Urothelium cell line (cell line): ENCODE measurements at places on chromosomes 5 and 9.
A peak's percentile ranks its signal among the peaks of the same experiment; 100 is the strongest.

- peak; percentile 91 for DNase-seq
Measured at GRCh38 chr9:71768388-71769174, at the start of gene CEMIP2. CEMIP2 (minus strand) TSS chr9:71768513; CDS start chr9:71750373, 18,140 bp downstream.

GRCh38 chr9:109767404-109767803 is 12.6 kb upstream of the PALM2AKAP2 start:
- no peak for DNase-seq

GRCh38 chr5:150374651-150375050 is 17.2 kb downstream of the TCOF1 start:
- DNase-seq = no peak

DNA sequence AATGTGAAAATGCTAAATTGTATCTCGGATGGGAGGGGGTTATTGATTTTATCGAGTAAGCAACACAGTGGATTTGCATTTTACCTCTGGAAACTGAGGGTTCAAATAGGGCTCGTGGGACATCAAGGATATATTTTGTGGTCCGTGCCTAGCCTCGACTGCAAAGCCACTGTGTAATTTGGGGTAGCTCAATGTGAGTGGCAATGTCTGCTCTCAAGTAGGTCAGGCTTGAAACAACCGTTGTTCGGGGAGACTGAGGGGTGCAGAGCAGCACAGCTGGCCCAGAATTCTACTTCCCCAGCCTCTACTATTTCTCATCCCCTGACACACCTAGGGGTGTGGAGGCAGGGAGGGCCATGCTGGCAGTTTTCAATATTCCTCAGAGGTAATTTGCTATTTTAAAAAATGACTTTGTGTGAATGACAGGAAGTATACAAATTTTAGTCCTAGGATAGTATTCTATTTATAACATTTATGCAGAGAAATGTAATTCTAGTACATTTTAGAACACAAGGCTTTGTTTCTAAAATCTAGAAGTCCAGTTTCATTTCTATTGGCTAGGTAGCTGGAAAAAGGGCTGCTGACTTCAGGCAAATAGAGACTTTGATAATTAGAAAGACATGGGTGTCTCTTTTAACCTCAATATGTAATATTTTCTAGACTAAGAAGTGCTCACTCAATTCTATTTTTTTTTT is 1.4 kb upstream of the DAB2 start:
- DNase-seq = no peak

DNA sequence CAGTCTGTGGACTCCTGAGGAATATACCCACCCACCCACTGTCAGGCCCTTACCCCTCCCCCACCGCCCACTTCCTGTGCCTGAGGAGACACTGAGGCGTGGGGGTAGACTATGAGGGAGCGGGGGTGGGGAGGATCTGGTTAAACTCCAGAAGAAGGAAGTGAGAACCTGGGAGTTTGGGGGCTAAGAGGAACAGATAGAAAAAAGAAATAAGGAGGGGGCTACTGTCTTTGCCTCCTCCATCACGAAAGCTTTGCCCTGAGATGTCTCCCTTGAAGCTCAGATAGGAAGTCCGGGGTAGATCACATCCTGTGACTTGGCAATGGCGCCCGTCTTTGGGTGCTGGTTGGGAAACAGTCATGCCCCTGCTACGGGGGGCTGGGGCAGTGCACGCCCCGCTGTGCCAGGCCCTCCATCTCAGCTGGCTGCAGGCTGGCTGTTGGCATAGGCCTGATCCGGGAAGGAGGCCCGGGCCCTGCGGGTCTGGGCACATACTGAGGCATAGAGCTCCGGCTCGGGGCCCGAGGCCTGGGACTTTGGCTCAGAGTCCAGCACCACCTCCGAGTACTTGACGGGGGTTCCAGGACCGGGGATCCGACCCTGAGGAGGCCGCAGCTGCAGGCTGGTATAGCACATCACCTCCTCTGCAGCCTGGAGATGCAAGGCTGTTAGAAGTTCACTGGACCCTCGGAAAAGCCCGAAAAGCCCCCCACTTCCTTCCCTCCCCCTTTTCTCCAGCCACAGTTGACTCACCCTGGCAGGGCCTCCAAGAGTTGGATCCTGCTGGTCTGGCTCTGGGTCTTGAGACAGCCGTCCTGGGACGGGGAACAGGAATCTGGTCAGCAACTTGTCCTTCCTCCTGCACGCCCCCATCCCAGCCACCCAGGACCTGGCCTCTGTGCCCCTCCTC is 1.0 kb downstream of the SIT1 start:
- DNase-seq = no peak

- DNase-seq = no peak
Measured at GRCh38 chr9:134922066-134922931, 4.6 kb upstream of the FCN1 start.

DNA sequence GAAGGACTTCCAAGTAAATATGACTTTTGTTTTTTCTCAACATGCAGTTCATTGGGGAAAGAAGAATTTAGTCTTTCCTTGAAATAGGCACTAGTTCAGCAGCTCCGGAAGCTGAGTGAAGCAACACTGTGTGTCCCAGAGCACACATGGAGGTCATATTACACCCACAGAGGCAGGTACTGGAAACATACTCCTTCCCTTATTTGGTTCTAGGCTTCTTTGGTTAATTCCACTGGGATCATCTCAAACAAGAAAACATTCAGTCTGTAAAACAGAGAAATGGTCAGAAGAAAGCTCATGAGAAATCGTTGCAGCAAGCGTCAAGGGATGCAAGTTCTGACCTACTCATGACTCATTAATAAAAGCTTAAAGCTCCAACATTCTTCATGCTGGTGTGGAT is 175.1 kb upstream of the PCSK5 start:
- no peak for DNase-seq

DNA sequence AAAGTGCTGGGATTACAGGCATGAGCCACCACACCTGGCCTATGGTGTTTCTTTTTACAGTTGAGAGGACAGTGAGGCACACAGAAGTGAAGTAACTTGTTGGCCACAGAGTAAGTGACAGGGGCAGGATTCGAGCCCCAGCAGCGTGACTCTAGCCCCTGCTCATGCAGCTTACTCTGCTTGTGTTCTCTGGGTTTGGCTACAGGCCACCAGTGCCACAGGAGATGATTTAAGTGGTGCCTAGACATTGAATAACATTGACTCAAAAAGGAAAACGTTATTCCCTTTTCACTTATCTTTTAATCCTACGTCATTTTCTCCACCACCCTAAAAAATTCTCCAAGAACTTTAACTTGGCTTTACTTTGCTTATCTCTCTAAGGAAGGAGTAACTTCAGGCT is 61.4 kb downstream of the SNX24 start:
- no peak for DNase-seq

- no peak for DNase-seq
Measured at GRCh38 chr9:134891053-134891452, 10.4 kb downstream of the FCN2 start.

- DNase-seq = no peak
Measured at GRCh38 chr5:113034182-113034773, 57.7 kb downstream of the DCP2 start.

GRCh38 chr9:33709269-33709668 is 86.1 kb upstream of the PRSS3 start:
- no peak for DNase-seq

DNA sequence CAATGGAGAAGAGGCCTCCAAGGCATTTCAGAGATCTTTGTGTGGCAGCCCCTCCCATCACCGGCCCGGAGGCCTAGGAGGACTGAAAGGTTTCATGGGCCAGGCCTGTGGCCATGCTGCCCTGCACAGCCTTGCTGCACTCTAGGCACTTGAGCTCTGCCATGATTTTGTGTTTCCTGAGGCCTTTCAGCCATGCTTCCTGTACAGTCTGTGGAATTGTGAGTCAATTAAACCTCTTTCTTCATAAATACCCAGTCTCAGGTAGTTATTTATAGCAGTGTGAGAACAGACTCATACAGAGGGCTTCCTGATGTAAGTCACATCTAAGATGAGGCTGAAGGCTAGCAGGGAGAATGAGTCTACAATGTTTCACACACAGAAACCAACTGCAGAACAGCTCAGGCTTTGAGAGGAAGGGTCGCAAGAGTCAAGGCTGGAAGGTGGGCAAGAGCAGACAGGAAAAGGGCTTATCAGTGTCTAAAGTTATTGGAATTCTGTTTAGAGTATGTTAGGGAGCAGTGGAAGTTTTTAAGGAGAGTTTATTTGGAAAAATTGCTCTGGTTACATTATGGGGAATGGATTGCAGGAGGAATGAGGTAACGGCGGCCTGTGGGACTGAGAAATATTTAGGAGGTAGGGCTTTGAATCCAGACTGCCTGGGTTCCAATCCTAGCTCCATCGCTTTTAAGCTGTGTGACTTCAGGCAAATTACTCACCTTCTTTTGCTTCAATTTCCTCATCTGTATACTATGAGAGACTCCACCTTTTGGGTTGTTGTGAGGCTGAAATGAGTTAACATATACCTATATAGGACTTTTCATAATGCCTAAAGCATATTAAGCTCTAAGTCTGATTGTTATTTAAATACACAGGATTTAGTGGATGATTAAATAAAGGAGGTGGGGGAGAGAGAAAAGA is 291.2 kb downstream of the CWC27 start:
- no peak for DNase-seq

- DNase-seq = no peak
Measured at GRCh38 chr9:78707481-78707991, 410.6 kb downstream of the PSAT1 start.

- peak; percentile 68 for DNase-seq
Measured at GRCh38 chr5:173581408-173582215, 34.8 kb downstream of the BOD1 start.

GRCh38 chr5:124576848-124577409 is 169.5 kb downstream of the ZNF608 start:
- no peak for DNase-seq

DNA sequence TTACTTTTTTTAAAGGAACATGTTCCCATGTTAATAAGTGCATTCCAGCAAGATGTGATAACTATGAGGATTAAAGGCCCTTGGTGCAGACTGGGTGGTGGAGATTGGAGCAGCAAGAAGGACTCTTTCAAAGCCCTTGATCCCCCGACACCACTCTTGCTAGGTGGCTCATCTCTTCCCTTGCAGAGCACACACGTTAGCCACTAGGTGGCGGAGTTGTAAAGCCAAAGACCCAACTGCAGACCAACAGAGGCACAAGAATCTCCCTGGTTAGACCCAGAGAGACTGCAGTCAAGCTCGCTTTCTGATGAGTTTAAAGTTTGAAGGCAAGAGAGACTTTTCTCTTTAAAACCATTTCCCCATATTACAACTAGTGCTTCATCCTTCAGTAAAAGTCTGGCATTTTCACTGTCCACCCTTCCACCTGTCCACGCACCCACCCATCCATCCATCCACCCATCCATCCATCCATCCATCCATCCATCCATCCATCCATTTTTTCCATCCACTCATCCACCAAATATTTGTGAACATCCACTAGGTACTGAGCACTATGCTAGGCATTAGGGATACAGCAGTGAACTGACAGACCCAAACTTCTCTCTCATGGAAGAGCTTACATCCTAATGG is 226.9 kb downstream of the MSX2 start:
- peak; percentile 85 for DNase-seq

DNA sequence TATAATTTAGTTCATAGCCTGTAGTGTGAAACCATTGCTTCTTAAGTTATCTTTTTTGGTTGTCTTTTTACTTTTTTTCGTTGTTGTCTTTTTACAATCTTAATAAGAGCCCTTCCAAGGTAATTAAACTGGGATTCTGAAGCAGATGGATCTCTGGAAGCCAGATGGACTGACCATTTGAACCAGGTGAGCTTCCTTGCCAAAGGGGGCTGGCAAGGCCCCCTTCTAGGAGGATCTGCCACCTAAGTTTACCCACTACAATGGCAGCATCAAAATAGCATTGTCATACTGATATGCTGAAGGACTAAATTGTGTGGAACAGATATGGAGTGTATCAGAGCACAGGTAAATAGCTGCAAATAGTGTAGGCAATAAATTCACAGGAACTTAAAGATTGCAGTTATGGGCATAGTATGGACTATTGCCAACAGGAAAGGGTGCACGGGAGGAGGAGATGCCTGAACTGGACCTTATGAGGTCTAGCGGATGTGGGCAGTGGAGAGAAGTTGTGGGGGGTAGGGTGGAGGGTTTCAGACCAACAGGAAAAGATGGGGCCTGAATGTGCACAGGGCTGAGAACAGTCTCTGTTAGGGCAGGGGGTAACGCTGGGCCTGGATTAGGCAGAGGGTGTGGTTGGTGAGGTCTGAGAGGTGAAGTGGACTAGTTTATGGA is 61.5 kb upstream of the CTXN3 start:
- DNase-seq = no peak

GRCh38 chr5:122561209-122561608 is 213.7 kb upstream of the SNX2 start:
- no peak for DNase-seq

GRCh38 chr5:158451993-158452672 is 593.2 kb upstream of the CLINT1 start:
- DNase-seq = no peak

DNA sequence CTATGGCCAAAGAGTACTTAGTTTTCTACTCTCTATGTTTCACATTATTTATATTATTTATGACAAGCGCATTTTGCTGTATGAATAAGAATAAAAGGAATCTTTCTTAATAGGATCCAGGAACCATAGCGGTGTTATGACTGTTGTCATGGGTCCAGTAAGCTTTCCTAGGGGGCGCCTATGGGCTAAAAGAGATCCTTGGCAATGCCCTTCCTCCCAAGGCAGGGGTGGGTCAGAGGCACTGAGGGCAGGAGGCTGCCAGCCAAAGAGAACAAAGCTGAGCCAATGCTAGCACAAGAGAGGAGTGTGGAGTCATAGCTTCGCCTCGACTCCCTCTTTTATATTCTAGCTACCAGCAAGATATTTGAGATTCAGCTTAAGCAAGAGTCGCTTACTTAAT is 98.4 kb upstream of the GNAQ start:
- no peak for DNase-seq

- no peak for DNase-seq
Measured at GRCh38 chr5:8057769-8058168, 188.8 kb downstream of the MTRR start.
